Tibial nerve (tissue), 4 donors: ENCODE measurements at places on chromosomes 2 and 18. TPM values are rescaled to one million over a fixed set of nuclear protein-coding genes. Genes with fewer than 3 reads are reported as not detected.

DNA sequence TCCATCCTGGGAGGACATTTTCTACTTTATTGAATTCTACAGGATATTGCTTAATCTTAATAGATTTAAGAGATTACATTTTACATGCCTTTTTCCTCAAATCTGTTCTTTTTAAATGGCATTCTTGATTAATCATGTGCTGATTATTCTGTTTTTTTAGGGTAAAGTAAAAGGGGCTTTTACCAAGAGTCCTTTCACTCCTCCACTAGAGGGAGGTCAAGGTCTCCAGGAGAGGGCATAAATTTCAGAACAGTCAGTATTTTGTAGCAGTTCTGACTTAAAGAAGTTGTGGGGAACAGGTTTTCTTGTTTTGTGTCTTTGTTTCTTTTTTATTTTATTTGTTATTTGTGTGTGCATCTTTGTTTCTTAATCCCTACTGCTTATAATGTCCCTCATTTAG is 25.4 kb downstream of the WDR75 start:
- no peak for DNase-seq

- no peak for DNase-seq
These were observed 598 bp downstream of the CCDC93 start for GRCh38 chr2:118013221-118013723.

The TACR1 gene
- total RNA-seq = 5.7 TPM

GRCh38 chr2:219045937-219046550 is 4.7 kb upstream of the CFAP65 start:
- DNase-seq = no peak

- DNase-seq = no peak
These were observed 49.7 kb downstream of the SH3YL1 start for GRCh38 chr2:213932-214693.

- no peak for DNase-seq
These were observed 36.7 kb downstream of the FANCL start for GRCh38 chr2:58204195-58204959.

DNA sequence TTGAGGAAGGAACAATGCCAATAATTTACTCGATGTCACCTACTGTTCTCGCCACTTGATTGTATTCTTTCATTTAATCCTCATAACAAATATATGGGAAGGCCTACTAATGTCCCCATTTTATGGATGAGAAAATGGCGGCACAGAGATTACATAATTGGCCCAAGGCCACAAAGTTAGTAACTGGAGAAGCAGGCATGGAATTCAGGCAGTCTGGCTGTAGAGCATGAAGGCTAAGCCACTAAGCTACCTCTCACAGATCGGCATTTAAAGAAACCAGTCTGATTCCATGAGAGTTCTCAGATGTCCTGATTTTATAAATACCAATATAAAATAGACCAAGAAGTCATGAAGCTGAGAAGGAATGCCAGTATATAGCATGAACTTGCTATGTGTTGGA is 121.8 kb upstream of the EPAS1 start:
- no peak for DNase-seq

GRCh38 chr18:46678785-46679399 is 21.9 kb upstream of the LOXHD1 start:
- no peak for DNase-seq

DNA sequence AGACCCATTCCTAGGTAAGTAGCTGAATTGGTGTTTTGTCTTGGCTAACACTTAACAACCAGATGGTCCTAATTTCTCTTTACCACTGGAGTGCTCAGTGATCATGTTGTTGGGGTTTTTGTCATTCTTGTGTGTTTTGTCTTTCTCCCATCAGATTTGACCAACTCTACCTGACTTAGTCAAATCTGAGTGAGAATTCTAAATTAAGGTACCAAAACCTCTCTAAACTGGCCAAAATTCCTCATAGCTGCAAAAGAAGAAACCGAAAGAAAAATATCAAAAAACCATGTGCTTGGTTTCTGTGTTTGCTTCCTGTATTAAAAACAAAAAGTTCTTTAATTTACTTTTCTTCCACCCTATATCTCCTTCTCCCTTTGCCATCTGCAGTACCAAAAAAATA is 350.7 kb upstream of the SPHKAP start:
- no peak for DNase-seq

DNA sequence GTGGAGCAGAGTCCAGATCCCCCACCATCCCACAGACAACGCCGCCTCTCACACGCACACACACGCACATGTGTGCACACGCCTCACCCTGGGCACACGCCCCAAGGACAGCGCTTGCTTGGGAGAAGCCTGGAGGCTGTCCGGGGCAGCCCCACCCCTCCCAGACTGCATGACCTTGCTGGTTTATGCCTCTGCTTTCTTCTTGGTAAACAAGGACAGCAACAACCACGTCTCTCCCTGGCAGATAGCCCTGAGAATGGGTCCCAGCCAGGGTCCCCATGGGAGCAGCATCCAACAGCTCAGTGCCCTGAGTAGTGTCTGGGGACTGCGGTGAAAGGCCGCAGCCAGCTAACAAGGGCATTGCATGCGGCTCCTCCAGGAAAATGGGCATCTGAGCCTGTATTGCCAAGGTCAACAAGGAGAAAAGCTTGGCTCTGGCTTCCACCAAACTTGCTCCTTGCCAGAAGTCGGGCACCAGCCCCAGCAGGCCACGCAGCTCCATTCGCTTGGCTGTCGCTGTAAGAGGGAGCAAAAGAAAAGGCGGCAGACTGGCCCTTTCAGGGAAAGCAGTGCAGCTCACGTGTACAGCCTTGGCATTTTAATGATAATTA is 234.6 kb downstream of the EIPR1 start:
- no peak for DNase-seq

The TWSG1 gene
- total RNA-seq = 53.7 TPM

- no peak for DNase-seq
These were observed 301.5 kb upstream of the MGAT5 start for GRCh38 chr2:133952420-133952819.
